H4 (cell line): ENCODE measurements at places on chromosomes 2 and 18. TPM values are rescaled to one million over a fixed set of nuclear protein-coding genes. Genes with fewer than 3 reads are reported as not detected.

DNA sequence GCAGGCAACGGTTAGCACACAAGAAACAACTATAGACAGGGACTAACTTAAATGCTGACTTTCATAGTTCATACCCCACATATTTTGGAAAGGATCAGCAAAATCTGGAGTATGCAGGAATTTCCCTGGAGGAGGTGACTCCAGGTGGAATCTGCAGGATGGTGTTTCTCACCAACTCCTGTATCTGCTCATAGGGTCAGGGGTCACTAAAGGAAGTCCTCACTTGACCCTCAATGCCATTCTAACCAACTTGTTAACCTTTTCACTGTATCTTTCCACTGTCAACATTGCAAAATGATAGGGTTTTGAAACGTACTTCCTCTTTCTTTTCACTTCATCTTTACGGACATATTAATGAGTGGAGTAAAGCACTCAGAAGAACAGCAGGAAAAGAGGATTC lies 207.0 kb upstream of the CXCR4 start:
- DNase-seq, result no peak

Gene IL1R2
- total RNA-seq, result 0.70 and 3.3 TPM in 2 replicates

DNA sequence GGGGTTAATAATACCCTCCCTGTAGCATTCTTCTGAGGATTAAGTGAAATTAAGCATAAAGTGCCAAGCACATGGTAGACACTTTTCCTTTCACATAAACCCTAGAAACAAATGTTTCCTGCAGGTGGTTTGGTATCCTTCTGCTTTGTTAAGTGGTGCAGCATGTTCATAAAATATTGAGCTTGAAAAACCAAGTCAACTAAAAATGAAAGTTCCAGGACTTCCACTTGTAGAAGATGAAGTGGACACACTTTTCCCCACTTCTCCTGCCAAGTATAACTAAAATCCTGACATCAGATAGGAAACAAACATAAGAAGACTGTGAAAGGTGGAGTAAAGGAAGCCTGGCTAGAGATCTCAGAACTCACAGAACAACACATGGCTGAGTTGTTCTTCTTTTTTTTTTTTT lies 90.5 kb downstream of the COLEC12 start:
- no peak for DNase-seq

Gene PTPN18
- total RNA-seq, result 14.1 and 15.7 TPM in 2 replicates

DNA sequence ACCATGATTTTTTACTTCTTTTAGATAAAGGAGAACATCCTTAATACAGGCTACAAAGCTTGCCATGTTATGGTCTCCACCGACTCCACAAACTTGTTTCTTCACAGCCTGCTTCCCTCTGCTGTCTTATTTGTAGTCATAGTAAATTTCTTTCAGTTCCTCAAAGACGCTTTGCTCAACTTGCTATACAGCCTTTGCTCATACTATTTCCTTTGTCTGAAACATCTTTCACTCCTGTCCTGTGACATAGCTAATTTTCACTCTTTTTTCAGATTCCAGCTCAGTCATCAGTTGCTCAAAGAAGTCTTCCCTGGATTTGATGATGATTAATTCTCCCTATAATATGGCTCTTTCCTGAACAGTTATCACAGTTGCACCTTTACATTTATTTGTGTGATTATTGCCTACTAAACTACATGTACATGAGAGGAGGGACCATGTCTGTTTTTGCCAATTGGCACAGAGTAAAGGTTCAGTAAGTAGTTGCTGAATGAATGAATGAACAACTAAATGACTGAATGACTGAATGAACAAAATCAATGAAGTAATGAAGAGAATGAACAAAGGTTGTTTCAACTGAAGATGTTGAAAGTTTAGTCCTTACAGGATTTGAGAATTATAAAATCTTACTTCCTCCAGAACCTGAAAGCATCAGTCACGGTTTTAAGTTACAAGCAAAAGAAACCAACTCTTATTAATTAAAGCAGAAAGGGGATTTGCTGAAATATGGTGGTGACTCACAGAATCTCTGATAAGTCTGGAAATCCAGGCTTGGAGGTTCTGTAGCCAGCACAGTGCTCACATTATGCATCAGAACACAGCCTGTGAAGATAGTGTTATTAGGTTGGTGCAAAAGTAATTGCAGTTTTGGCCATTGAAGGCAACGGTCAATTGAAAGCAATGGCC lies 186.4 kb upstream of the FAM98A start:
- DNase-seq, result no peak

Gene IL1F10
- not detected in 2 replicates for total RNA-seq

GRCh38 chr2:58207189-58207588 lies 33.9 kb downstream of the FANCL start:
- DNase-seq, result no peak

Gene CTAGE1
- not detected in 2 replicates for total RNA-seq

DNA sequence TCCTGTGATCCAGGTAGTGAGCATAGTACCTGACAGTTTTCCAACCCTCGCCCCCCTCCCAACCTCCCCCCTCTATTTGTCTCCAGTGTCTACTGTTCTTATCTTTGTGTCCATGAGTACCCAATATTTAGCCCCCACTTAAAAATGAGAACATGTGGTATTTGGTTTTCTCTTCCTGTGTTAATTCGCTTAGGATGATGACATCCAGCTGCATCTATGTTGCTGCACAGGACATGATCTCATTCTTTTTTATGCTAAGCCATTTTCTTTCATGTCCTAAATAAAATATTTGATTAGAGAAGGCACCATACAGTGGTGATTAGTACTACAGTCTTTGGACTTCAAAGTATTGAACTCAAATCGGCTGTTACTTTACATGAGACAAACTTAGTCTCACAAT lies 1087.9 kb downstream of the CBLN2 start:
- DNase-seq, result no peak

Gene GPR35
- 0.75 and 0.86 TPM in 2 replicates for total RNA-seq

DNA sequence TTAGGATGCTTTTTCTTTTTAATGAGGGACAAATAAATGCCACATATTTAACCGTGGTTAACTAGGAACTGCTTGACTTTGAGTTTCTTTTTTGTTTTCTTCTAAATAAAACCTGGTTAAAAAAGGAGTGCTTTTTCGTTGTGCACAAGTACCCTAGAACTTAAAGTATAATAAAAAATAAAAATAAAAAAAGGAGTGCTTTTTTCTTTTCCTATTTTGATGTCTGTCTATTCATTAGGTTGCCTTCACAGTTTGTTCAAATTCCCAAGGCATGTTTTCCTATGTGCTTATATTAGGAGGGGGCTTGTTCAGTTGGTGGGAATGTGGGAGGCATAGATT lies 4.4 kb downstream of the FOSL2 start:
- no peak for DNase-seq

GRCh38 chr18:44876024-44876423 lies 195.3 kb downstream of the SETBP1 start:
- no peak for DNase-seq
